Coronary artery (tissue), 2 donors: ENCODE measurements at places on chromosomes 5 and 9.

GRCh38 chr5:168947212-168947868 is 353.6 kb downstream of the SLIT3 start:
- no peak for DNase-seq

GRCh38 chr9:20473515-20474013 is 148.7 kb downstream of the MLLT3 start:
- no peak for DNase-seq

DNA sequence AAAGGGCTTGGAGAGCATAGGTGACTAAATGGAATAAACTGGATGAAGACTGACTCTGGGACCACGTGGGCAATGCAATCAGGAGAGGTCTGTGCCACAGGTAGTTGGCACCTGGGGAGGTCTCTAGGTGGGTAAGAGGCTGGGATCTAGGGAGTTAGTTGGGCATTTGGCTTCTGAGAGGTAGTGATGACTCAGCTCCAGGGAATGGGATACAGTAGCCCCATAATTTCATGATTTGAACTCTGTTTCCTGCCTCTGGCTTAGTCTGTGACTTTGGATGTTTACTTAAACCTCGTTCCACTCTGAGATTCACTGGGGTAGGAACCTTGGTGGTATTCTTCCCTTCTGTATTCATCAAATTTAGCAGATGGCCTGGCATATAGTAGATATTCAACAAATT is 240.8 kb downstream of the KIF4B start:
- DNase-seq: no peak

- no peak for DNase-seq
Observed at GRCh38 chr5:137478043-137478442, 21.1 kb downstream of the SPOCK1 start.

GRCh38 chr9:4530375-4530774 is 40.1 kb downstream of the SLC1A1 start:
- no peak for DNase-seq

DNA sequence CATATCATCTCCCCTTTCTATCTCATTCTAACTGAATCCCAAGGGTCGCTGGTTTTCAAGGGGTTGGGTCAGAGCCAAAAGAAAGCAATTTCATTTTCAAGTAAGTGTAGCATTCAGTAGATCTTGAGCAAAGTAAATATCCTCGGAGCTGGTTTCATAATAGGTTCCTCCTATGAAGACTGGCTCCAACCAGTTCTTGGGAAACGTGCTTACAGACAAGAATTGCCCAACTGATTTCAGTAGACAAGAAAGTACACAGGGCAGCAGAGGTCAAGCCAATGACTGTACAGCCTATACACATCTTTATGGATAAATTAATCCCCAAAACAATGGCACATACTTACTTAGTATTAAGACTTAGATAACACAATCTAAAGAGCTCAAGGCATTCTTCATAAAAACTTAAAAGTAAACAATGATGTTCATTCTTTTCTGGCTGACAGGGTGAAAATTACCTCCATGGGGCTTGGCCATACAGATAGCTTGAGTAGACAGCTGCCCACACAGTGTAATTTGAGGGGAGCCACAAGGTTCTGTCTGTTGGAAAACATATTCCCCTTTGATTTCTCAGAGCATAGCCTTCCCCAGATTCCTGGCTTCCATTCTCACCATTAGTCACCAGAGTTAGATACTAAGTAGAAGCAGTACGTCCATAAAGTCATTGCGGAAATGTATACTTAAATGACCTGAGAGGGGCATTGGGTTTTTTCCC is 163.9 kb downstream of the ARRDC3 start:
- DNase-seq: no peak

- DNase-seq: no peak
Observed at GRCh38 chr5:159416438-159416837, 86.2 kb upstream of the IL12B start.
